ENCODE measurements at places on chromosomes 4 and X. TPM values are rescaled to one million over a fixed set of nuclear protein-coding genes. Genes with fewer than 3 reads are reported as not detected.

SEPTIN11 gene
- total RNA-seq: 198 TPM

DNA sequence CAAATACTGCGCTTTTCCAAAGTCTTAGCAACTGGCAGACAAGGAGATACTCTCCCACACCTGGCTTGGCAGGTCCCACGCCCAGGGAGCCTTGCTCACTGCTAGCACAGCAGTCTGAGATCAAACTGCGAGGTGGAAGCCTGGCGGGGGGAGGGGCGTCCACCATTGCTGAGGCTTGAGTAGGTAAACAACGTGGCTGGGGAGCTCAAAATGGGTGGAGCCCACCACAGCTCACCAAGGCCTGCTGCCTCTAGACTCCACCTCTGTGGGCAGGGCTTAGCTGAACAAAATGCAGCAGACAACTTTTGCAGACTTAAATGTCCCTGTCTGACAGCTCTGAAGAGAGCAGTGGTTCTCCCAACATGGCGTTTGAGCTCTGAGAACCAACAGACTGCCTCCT is 23.0 kb upstream of the NFKB1 start:
- no peak for DNase-seq

- DNase-seq: no peak
These were observed 7.9 kb downstream of the HTRA3 start for GRCh38 chr4:8277356-8278008.

SPATA18 gene
- 5.7 TPM for total RNA-seq

BRS3 gene
- total RNA-seq: not detected

CT45A3 gene
- not detected for total RNA-seq

GRCh38 chr4:3266076-3266475 is 17.1 kb downstream of the MSANTD1 start:
- no peak for DNase-seq

DNA sequence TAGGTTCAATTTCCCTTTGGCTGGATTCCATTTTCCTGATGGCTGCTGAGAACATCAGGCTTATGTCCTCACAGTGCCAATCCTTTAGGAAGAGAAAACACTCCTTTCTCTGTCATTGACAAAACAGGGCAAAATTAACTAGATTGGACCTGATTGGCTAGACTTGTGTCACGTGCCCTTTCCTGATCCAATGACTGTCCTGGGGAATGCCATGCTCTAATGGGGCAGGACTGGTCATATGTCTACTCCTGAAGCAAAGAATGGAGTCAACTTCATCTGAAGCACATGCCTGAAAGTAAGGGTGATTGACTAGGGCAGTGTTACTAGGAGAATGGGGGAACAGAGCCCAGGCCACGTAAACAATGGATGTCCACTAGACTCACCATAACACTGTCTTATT is 220.4 kb downstream of the KDR start:
- DNase-seq: no peak

DNA sequence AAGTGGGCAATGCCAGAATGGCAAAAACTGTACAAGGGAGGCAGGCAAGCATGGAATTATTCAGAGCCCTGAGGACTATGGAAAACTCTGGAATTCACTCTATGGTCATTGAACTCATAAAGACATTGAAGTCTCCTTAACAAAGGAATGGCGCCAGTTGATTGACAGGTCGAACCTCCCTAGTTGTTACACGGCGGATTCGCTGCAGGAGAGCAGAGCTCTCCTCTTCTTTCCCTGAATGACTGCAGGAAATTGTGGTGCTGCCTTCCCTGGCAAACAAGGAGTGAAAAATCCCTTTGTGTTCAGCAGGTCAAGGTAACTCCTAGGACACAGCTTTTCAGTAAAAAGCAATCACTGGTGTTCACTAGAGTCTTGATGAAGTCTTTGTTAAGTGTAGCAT is 732.8 kb upstream of the FRG1 start:
- no peak for DNase-seq

DNA sequence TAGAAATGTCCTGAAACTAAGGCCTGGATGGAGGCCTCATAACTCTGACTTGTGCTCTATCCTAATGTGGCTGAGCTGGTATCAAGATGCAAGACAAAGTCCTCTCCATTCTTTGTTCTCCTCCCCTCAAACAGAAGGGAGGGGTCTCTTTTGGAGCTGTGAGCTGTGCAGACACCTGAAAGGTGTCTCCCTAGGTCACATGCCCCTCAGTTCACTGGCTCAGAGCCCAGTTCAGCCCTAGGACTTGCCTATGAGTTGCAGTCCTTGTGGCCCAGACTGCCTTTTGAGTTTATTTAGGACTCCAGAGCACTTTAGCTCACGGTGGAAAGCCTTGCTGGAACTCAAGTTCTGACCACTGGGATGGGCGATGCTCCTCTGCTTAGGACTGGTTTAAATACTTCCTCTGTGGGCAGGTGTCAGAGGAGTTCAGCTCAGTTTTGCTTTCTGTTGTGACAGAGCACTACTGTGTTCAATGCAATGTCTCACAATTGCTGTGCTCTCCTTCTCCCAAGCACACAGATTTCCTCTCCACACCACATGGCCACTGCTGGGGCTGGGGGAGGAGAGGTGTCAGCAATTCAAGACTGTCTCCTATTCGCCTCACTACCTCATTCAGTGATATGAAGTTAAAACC is 84.8 kb upstream of the ZNF827 start:
- DNase-seq: no peak

DNA sequence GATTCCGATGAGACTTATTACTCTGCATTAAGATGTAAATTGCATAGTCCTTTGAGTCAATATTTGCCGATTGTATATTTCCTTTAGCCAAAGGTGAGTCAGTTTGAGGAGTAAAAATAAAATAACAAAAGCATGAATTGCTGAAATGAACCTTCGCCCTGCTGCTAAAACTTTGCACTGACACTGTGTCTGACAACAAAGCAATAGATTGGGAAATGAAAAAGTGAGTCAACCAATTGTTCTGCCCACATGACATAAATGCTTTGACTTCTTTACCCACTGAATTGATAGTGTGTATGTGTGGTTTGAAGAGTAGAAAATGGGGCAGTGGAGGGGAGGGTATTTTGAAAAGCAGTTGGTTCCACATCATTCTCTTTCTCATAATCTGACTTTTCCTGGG is 88.4 kb upstream of the AFF2 start:
- DNase-seq: no peak

DNA sequence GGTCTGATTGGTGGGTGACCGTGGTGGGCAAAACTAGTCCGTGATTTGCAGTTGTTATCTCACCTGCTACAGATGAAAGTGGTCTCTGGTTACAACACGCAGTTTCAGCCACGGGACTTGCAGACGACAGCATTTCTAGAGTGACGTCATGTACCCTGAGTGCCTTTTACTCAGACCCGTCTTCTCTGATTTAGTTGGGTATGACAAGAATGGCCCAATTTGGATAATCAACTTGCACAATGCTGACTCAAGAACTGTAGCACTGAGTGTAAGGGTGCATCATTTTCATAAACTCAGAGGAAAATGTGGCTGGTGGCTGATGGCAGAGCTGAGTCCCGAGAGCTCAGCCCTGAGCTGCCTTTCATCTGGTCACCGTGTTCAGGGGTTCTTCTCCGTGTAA is 281.4 kb upstream of the FRG1 start:
- DNase-seq: no peak

DNA sequence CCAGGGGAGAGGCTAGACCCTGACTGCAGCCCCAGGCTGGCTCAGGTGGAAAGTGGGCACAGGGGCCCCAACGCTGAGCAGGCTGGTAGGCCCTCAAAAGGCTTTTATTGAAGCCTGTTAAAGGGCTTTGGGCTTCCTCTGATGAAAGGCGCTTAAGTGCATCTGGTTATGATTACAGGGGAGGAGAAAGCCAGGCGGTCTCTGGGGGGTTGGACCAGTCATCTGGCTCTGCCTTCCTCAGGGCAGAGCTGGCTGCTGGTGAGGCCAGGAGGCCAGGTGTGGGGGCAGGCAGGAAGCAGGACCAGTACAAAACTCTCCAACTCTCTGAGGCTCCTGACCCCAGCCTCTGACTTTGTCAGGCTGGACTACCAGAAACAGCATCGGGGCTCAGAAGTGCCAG is 68.8 kb upstream of the BCOR start:
- DNase-seq: no peak

GPR173 gene
- 4.8 TPM for total RNA-seq

- DNase-seq: no peak
These were observed 223.0 kb downstream of the SOWAHB start for GRCh38 chr4:76674983-76675382.

GRCh38 chr4:151034829-151035228 is 19.7 kb upstream of the LRBA start:
- DNase-seq: no peak

DNA sequence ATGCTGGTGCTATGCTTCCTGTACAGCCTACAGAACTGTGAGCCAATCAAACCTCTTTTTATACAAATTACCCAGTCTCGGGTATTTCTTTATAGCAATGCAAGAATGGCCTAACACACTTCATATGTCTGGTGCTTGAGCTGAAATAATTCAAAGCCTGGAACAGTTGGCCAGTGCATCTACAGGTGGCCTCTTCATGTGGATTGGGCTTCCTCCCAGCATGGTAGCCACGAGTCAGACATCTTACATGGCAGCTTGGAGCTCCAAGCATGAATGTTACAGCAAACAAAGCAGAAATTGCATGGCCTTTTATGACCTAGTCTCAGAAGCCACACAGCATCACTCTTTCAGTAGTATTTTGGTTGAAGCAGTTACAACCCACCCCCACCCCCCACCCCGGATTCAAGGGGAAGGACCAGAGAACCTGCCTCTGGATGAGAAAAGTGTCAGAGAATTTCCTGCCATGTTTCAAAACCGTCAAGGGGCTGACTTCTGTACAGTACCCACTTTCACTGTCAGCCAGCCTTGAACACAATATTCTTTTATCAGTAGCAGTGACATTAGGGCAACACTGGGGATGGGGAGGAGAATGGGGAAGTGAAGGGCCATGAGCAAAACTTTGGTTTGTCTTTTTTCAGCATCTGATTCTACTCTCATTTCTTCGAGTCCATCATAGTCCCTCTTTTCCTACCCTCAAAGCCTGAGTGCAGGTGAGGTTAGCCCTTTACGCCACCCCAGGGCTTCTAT is 368.7 kb downstream of the BCOR start:
- DNase-seq: no peak

DNA sequence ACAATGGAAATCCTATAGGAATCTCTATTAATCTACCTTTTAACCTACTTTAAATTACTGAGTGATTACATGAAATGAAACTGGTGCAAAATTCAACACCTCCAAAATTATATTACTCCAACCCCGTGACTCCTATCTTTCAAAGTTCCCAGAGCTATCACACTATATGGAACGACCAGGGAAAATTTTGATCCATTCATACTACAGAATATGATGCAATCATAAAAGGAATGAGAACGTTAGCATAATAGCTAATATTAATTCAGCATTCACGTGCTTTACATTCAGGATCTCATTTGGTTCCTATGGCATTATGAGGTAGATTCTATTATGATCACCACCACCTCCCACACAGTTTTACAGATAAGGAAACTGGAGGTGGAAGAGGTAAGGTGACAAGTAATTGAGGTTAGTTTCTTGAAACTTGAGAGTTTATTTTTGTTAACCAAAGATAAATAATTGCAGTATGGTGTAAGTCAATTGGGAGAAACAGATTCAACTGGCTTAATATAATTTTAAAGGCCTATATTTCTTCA is 29.4 kb upstream of the INTS6L start:
- DNase-seq: no peak

DNA sequence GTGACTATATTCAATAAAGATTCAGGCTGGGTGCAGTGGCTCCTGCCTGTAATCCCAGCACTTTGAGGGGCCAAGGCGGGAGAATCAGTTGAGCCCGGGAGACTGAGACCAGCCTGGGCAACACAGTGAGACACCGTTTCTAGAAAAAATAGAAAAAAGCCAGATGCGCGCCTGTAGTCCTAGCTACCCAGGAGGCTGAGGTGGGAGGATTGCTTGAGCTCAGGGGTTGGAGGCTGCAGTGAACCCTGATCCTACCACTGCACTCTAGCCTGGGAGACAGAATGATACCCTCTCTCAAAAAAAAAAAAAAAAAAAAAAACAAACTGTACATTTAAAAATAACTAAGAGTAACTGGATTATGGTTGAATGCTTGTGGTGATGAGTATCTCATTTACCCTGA is 1.1 kb downstream of the NUDT6 start:
- DNase-seq: no peak

- DNase-seq: no peak
These were observed 124.2 kb upstream of the DGKK start for GRCh38 chrX:50594788-50595187.

DNA sequence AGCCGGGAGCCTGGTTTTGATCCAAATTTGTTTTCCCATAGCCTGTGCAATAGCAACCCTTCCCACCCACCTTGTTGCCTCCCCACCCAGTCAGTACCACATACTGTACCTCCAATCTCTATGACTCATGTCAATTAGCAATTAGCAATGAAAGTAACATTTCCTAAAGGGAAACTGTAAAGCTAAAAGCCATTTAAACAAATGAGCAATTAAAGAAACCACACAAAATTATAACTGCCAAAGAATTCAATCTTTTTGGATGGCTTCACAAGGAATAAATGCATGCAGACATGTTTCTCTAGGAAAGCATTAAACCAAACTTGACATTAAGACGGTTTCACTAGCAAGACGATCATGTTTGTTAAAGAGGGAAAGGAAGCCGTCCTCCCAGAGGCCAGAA is 169.0 kb upstream of the MAP3K15 start:
- DNase-seq: no peak

- no peak for DNase-seq
These were observed 3.0 kb upstream of the MAB21L2 start for GRCh38 chr4:150578745-150579501.

HTRA3 gene
- total RNA-seq: 25.8 TPM

AIMP1 gene
- total RNA-seq: 24.4 TPM

GK gene
- 12.5 TPM for total RNA-seq

DNA sequence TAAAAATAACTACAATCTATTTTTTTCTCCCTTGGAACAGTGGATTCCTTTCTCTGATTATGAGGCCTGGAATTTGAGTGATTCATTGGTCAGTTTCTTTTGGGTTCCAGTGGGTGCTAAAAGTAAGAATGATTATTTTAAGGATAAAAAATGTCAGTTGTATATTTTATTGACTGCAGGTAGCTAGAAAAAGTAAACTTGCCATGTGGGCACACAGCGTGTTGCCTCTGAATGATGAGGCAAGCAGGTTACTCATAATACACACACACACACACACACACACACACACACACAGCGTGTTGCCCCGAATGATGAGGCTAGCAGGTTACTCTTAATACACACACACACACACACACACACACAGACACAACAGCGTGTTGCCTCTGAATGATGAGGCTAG is 13.8 kb downstream of the GALNT7 start:
- DNase-seq: no peak

PRSS12 gene
- total RNA-seq: 13.1 TPM

- DNase-seq: no peak
These were observed 289.5 kb downstream of the USP46 start for GRCh38 chr4:52369649-52370048.

- DNase-seq: no peak
These were observed 138.7 kb downstream of the F11 start for GRCh38 chr4:186404562-186405134.

GRCh38 chr4:10584042-10584441 is 100.5 kb downstream of the CLNK start:
- no peak for DNase-seq

SSX1 gene
- total RNA-seq: not detected

GRCh38 chr4:172169871-172170270 is 356.7 kb downstream of the GALNTL6 start:
- DNase-seq: no peak

GRCh38 chr4:123480706-123481418 is 84.3 kb downstream of the SPRY1 start:
- no peak for DNase-seq

- DNase-seq: peak; percentile 63
These were observed 51.2 kb downstream of the LGI2 start for GRCh38 chr4:24979554-24979953.

GRCh38 chr4:88756149-88756548 is 58.5 kb upstream of the NAP1L5 start:
- DNase-seq: no peak

Data from skin of body (tissue), 3 donors.